Sciatic nerve (tissue), 2 donors: ENCODE measurements at places on chromosomes 3 and 15. TPM values are rescaled to one million over a fixed set of nuclear protein-coding genes. Genes with fewer than 3 reads are reported as not detected.

- DNase-seq, result peak; percentile 19
Observed at GRCh38 chr15:90674476-90674875, 42.7 kb upstream of the BLM start.

DNA sequence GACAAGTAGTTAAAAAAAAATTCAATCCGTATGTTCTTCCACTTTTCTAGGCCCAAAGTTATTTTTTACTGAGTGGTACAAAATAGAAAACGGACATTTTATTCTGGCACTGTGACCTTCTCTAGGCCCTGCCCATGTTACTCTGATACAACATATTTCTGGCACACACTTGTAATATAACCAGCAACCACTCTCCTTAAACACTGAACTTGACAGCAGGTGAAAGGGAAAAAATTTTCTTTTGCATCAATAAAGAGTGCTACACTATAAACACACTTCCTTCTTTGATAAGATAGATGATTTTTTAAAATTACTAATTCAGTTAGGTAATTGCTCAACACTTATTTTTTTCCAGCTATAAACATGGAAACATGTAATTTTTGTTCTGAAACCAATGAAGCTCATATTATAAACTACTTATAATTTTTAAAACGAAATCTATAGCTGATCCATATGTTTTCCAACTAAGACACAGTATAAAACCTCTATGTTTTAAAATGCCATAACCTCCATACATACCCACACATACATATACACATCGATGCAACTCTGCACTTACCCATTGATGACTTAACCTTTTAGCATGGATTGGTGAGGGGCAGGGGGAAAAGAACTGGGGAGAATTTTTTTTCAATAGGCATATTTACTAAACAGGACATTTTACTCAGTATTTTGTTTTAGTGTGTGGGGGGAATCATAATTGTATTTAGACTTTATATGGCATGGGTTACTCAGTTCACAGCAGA lies 5.3 kb upstream of the CTNNB1 start:
- DNase-seq, result no peak

- peak; percentile 90 for DNase-seq
Observed at GRCh38 chr3:135965506-135966270, at the start of gene PPP2R3A. TSS of gene PPP2R3A (plus strand) at chr3:135965728. CDS start at chr3:136001499, 35,771 bp downstream.

DNA sequence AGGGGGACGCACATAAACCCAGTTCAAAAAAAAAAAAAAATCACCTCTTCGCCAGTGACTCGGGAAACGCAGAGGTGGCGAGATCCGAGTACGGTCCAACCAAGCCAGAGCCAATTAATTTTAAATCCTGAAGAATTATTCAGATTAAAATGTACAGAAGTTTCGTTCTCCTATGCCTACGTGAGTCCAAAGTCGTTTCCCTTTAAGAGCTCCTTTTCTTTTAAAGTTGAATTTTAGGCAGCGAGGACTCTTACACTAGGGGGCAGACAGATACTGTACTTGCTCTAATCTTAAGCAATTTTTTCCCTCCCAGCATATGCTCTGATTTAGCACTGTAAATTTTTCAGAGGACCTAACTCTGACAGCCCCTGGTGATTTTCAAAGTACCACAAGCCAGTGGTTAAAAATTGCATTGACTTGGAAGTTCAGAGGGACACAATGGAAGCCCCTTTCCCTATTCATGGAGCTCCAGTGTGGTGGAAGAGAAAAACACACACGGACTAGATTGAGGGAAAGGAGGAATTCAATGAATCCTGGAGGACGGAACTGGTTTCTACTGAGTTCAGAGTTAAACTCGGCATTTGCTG lies 3.3 kb upstream of the NR2F2 start:
- no peak for DNase-seq

DNA sequence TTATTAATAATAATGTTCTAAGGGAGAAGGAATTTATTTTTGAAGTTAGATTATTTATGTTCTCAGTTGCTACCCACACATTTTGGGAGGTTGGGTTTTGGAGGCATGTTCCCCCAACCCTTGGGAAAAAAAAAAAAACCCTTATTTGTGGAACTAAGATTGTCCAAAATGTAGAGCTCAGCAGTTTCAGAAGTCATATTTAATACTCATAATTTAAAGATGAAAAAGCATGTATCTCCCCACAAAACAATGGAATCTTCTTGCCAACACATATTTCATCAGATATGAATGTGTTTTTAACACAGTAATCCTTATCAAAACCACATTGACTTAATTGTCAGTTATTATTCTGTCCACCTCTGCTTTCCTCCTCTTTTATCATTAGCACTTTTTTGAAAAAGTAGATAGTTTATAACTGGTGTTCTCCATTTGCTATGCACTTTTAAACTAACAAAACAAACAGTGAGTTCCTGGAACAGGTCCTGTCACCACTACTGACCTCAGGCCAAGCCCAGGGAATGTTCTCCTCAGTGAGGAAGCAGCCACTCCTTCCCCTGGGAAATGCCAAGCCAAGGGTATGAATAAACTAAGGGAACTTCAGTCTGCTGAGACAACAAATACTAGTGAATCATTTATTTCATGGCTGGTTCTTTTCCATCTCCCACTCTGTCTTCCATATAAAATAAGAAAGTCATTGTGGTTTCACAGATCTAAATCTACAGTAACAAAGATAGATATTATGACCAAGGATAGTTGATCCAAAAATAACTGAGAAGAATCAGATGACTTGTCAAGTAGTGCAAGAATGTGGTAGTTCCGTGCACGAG lies 414.4 kb upstream of the ALCAM start:
- no peak for DNase-seq

DNA sequence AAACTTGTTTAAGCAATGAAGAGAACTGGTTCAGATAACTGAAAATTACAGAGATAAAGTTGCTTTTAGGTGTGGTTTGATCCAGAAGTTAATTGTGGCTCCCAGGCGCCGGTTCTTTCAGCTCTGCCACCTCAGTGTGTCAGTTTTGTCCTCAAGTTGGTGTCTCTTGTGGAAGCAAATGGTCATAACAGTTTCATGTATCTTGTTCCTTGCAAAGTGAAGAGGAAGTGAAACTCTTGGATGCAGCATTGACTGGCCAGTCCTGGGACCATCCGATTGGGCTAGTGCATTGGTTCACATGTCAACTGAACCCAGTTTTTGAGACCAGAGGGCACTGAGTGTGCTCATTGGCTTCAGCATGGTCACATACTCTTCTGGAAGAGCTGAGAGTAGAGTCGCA lies 181.4 kb upstream of the GRM7 start:
- DNase-seq, result no peak

- no peak for DNase-seq
Observed at GRCh38 chr3:4503050-4503449, 9.9 kb downstream of the ITPR1 start.

GRCh38 chr3:65597226-65597951 lies 441.3 kb downstream of the MAGI1 start:
- DNase-seq, result peak; percentile 60

GRCh38 chr3:42159147-42159546 lies 68.0 kb downstream of the TRAK1 start:
- no peak for DNase-seq

- no peak for DNase-seq
Observed at GRCh38 chr15:23854203-23854911, 167.3 kb upstream of the NDN start.

GRCh38 chr3:69116897-69117296 lies 5.5 kb downstream of the LMOD3 start:
- DNase-seq, result no peak

- DNase-seq, result no peak
Observed at GRCh38 chr3:8317661-8318649, 183.7 kb upstream of the LMCD1 start.

DNA sequence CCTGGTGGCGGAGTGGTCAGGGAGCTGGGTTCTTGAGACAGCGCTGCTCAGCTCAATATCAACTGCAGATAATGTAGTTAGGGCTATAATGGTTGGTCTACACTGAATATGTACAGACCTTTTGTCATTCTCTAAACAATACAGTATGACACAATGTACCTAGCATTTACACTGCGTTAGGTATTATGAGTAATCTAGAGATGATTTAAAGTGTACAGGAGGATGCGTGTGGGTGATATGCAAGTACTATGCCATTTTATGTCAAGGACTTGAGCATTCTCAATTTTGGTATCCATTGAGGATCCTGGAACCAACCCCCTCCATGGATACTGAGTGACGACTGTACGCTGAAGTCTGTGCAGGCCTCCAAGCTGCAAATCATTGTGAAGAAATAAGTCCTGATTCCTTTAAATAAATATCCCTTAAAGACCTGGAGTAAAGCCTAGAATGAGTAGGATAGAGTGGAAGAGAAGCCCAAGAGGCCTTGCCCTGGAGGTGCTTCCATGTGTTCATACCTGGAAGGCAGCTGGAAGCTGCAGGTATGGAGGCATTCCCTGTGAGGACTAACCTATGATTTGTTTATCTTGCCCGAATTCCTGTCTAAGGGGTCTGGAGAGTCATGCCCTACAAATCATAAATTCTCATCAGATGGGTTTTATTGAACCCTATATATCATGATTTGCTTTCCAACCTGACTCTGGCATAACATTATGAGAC lies 15.7 kb upstream of the RTP1 start:
- DNase-seq, result no peak

DNA sequence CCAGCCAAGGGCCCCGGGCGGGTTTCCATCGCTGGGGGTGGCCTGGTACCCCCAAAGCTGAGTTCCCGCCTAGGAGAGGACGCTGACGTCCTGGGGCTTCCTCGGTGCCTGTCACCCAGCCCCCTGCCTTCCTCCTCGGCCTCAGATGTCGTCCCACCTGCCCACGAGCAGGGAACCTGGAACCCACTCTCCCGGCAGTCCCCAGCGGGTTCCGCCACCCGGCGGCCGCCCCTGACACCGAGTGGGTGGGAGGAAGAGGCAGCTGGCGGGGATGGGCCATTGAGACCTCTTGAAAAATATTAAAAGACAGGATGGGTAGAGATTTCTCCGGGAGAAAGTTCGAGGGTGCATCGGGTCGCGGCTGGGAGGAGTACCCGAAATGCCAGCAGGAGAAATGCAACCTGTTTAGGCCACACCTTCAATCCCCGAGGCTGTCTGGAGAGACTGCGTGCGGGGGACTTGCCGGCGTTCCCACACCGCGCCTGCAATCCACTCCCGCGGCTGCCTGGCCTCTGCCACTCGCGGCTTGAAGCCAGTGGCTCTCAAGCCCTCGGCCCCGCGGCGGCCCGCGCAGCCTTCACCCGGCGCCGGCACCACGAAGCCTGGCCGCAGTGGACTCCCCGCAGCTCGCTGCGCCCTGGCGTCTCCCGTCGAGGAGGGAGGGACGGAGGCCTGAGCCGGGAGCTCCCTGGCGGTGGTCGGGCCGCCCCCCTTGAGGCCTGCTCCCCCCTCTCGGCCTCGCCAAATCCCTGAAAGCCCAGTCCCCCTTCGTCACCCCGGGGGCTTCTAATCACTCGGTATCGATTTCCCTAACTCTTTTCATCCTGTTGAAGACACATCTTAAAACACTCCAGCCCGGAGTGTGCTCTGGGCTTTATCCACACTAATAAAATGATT lies 8.6 kb upstream of the NR2F2 start:
- DNase-seq, result peak; percentile 72

DNA sequence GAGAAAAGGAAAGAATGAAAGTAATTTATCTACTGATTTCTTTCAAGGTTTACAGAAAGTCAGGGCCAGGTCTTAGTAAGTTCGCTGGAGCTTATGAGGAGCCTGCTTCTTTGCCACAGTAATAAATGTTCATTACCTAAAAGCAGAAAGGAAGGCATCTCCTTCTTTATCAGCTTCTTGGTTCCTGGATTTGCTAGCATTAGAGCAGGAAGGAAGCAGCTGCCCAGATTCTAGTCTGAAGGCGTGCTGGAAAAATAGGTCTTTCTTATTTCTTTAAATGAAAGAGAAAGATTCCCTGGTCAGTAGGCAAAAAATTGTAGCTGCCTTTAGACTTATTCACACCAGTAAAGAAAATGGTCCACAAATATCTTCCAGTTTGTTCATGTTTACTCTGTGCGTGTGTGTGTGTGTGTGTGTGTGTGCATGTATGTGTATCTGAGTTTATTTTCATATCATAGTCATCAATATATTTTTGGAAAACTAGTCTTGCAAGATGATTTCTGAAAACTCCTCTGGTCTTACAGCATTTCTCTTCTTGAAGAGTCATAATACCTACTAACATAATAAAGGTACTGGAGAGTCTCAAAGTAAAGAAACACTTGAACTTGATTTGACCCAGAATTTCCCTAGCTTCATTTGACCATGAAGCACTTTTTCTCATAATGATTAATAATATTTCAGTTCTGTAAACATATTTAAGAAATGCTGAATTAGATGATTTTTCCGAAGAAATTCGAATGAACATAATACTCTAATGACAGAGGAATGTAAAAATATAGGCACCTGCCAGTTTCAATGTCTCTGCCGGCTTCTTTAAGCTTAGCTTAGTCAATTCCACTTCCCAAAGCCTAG lies 255.3 kb upstream of the ZPLD1 start:
- DNase-seq, result no peak

GRCh38 chr3:79383402-79384012 lies 384.3 kb downstream of the ROBO1 start:
- no peak for DNase-seq

DNA sequence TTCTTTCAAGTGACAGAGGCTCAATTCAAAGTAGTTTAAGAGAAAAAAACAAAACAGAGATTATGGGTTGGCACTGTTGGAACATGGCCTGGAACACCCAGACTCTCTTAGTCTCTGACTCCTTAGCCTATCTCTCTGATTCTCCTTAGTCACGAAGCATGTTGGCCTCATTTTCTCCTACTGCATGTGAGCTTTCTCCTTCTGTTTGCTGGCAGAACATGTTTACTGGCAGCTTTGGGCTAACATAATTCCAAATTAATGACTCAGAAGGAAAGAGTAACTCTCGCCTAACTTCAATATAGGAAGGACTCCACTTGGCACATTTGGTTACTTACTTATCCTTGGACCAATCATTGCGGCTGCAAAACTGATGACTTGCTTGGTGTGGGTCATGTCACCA lies 21.7 kb upstream of the CCDC39 start:
- no peak for DNase-seq

DNA sequence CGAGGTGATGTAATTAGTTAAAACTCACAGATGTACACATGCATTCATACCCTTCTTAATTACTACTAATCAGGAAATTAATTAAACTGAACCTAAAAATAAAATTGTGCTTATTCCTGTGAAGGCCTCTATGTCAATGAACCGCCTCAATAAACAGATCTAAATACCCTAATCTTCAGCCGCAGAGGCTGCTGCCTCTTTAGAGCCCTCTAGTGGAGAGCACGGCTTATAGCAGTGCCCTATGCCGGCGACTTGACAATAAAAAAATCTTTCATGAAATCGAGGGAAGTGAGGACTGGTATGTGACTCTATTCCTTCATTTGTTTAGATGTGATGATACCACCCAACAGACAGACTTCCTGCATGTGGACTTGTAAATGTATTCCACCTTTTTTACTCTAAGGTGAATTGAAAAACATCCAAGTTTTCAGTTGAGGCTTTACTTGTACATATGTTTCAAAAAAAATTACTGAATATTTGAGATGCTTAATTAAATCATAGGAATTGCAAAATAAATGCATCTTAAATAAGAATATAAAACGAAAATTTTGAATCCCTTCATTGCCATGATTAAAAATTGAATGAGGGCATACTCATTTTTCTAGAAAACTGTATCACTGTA lies 8.3 kb upstream of the EPHA3 start:
- no peak for DNase-seq

GRCh38 chr15:22786868-22787698 lies 639 bp downstream of the NIPA1 start:
- no peak for DNase-seq

- DNase-seq, result no peak
Observed at GRCh38 chr15:48757661-48758060, 53.2 kb downstream of the CEP152 start.

Gene MYO5A
- total RNA-seq, result 30.2 TPM

Gene NME9
- total RNA-seq, result 1.3 TPM

Gene CLDN1
- total RNA-seq, result 130 TPM

Gene SATB1
- total RNA-seq, result 52.2 TPM

Gene GMPPB
- total RNA-seq, result 22.0 TPM

Gene NCEH1
- 10.1 TPM for total RNA-seq

Gene KNG1
- total RNA-seq, result not detected

Gene AHSG
- total RNA-seq, result not detected
